ENCODE measurements at places on chromosomes 7 and 10. TPM values are rescaled to one million over a fixed set of nuclear protein-coding genes. Genes with fewer than 3 reads are reported as not detected.

The SPACDR gene
- total RNA-seq = 0.45 TPM

The GSTO2 gene
- total RNA-seq = 17.0 TPM

The FAM25C gene
- not detected for total RNA-seq

DNA sequence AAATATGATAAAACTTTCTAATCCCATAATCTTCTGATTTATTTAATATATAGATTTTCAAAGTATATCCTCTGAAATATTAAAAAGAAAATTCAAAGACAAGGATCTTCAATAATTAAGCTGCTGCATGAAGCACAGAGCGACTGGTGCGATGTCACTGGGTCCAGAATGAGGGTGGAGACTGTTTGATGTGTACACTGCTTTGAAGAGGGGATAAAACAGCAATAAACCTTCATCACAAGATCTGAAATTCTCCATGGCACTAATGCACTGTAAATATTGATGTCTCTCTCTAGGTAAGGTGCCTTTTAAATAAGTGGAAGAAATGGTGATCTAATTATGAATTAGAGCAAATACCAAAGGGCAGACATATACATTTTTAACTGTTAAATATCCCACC lies 337.8 kb downstream of the PARD3 start:
- no peak overlapping the region for H3K27ac ChIP-seq
- no peaks in the 10 kb centered on the region for H3K36me3 ChIP-seq
- H3K4me1 ChIP-seq = peaks cover 4% of the 10 kb centered on the region
- H3K27me3 ChIP-seq = no peaks in the 10 kb centered on the region
- H3K4me3 ChIP-seq = no peak overlapping the region

DNA sequence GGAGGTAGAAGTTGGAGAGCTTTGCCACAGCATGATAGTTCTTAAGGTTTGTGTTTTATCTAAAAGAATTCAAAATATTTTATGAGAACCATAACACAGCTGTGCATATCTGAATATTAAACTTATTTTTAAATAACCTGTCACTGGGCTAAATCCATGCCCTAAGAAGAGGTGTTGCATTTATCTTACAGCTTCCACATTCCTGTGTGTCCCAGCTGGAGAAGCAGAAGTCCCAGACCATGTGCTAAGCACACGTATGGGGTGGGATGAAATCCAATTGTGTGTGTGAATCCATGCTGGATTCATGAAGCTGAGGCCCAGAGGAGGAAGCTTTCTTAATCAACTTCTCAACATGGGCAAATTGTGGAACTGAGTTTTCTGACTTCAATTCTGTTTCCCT lies 121.5 kb downstream of the PKD1L1 start:
- no peaks in the 10 kb centered on the region for H3K27me3 ChIP-seq
- H3K4me1 ChIP-seq = no peaks in the 10 kb centered on the region
- no peak overlapping the region for H3K27ac ChIP-seq
- H3K4me3 ChIP-seq = no peak overlapping the region

GRCh38 chr7:150380463-150380862 lies 1.3 kb downstream of the ZNF775 start:
- H3K27ac ChIP-seq = no peak overlapping the region
- peaks cover 4% of the 10 kb centered on the region for H3K4me1 ChIP-seq
- peak; percentile 33 for DNase-seq
- H3K36me3 ChIP-seq = no peaks in the 10 kb centered on the region

- H3K4me3 ChIP-seq = no peak overlapping the region
- no peaks in the 10 kb centered on the region for H3K27me3 ChIP-seq
- no peak overlapping the region for H3K27ac ChIP-seq
- DNase-seq = peak; percentile 64
- H3K4me1 ChIP-seq = no peaks in the 10 kb centered on the region
- H3K36me3 ChIP-seq = no peaks in the 10 kb centered on the region
These were observed 31.7 kb downstream of the PAPOLB start for GRCh38 chr7:4830176-4830575.

GRCh38 chr7:111756687-111757178 lies 194.4 kb upstream of the IMMP2L start:
- no peaks in the 10 kb centered on the region for H3K36me3 ChIP-seq
- DNase-seq = peak; percentile 74
- H3K27me3 ChIP-seq = no peaks in the 10 kb centered on the region
- peak overlapping the region; percentile 8 for H3K4me3 ChIP-seq
- no peak overlapping the region for H3K27ac ChIP-seq
- no peaks in the 10 kb centered on the region for H3K4me1 ChIP-seq

GRCh38 chr10:22156750-22157149 lies 61.1 kb downstream of the EBLN1 start:
- H3K27me3 ChIP-seq = no peaks in the 10 kb centered on the region
- H3K27ac ChIP-seq = no peak overlapping the region
- H3K36me3 ChIP-seq = no peaks in the 10 kb centered on the region
- H3K4me1 ChIP-seq = no peaks in the 10 kb centered on the region

- no peak overlapping the region for H3K27ac ChIP-seq
- no peaks in the 10 kb centered on the region for H3K27me3 ChIP-seq
- DNase-seq = no peak
These were observed 32.5 kb upstream of the PRKAR1B start for GRCh38 chr7:759569-759968.

- no peak overlapping the region for H3K4me3 ChIP-seq
- no peaks in the 10 kb centered on the region for H3K27me3 ChIP-seq
- DNase-seq = no peak
- no peaks in the 10 kb centered on the region for H3K4me1 ChIP-seq
- H3K27ac ChIP-seq = no peak overlapping the region
These were observed 76.9 kb upstream of the KCNIP2 start for GRCh38 chr10:101920546-101920945.

- no peak overlapping the region for H3K4me3 ChIP-seq
- DNase-seq = no peak
- H3K27me3 ChIP-seq = no peaks in the 10 kb centered on the region
- H3K4me1 ChIP-seq = peaks cover 6% of the 10 kb centered on the region
- H3K36me3 ChIP-seq = no peaks in the 10 kb centered on the region
These were observed 45.8 kb downstream of the PRR15 start for GRCh38 chr7:29609162-29610037.

DNA sequence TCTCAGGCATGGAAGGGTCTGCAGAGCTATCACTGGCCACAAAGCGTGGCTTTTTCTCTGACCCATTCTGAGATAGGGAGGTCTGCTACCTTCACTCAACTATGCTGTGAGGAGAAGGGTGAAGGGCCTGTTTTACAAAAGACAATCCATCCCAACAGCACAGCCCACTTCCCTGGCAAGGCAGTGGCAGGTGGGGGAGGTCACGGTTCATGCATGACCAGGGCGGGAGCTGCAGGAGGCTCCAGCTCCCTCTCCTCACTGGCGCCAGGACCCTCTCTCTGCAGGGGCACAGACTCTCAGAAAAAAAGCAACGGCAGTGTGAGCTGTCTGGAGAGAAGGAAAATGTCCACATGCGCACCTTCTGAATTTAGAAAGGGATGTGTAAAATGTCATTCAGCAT lies 28.5 kb downstream of the GRB10 start:
- H3K27me3 ChIP-seq = no peaks in the 10 kb centered on the region
- H3K4me1 ChIP-seq = peaks cover 8% of the 10 kb centered on the region
- no peaks in the 10 kb centered on the region for H3K36me3 ChIP-seq
- no peak for DNase-seq

DNA sequence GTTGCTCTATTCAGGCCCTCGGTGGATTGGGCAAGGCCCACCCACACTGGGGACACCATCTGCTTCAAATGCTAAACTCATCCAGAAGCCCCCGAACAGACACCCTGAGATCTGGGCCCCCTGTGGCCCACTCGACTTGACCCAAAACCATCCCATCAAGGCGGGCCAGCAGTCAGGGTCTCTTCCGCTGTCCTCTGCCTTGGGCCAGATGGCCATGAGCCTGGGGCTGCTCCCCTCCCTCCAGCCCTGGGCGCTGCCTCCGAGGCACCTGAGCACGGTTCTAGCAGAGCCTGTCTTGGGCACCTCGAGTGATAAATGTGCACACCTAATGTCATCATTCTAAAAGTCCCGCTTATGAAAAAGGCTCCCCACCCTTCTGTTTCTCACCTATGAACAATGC lies 449.4 kb downstream of the TCERG1L start:
- H3K4me1 ChIP-seq = no peaks in the 10 kb centered on the region
- no peaks in the 10 kb centered on the region for H3K27me3 ChIP-seq
- no peak for DNase-seq

DNA sequence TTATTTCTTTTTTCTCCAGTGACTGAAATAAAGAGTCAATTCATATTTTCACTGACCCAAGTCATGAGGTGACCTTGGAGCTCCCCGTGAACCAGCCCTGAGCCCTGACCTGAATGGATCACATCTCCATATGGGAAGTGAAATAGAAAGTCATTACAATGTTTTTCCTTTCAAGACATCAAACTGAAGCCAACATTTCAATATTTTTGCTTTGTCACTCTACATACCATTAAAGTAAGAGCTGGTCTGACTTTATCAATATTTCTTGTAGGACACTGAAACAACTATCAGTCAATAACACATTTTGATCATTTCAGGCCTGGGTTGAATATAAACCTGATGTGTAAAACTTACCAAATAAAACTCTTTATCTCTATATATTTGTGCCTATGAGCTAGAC lies 249.8 kb upstream of the PHF14 start:
- no peaks in the 10 kb centered on the region for H3K27me3 ChIP-seq
- no peak for DNase-seq
- H3K27ac ChIP-seq = no peak overlapping the region
- no peak overlapping the region for H3K4me3 ChIP-seq
- H3K4me1 ChIP-seq = no peaks in the 10 kb centered on the region
- no peaks in the 10 kb centered on the region for H3K36me3 ChIP-seq

DNA sequence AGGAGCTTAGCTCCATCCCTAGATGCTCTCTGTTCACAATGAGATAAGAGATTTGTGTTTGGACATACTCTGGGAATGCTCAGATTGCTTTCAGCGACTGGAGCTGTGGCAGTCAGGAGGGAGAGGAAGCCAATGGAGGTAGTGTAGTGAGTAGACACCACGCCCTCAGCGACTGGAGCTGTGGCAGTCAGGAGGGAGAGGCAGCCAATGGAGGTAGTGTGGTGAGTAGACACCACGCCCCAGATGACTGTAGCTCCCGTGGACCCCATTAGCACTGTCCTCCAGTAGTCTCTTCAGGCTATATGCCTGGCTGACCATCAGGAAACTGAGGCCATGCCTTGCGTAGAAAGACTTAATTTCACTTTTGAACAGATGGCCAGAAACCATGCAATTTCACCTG lies 1033.8 kb downstream of the NRG3 start:
- no peak overlapping the region for H3K4me3 ChIP-seq
- no peaks in the 10 kb centered on the region for H3K4me1 ChIP-seq
- H3K27ac ChIP-seq = no peak overlapping the region
- H3K36me3 ChIP-seq = no peaks in the 10 kb centered on the region
- H3K27me3 ChIP-seq = no peaks in the 10 kb centered on the region
- DNase-seq = no peak

DNA sequence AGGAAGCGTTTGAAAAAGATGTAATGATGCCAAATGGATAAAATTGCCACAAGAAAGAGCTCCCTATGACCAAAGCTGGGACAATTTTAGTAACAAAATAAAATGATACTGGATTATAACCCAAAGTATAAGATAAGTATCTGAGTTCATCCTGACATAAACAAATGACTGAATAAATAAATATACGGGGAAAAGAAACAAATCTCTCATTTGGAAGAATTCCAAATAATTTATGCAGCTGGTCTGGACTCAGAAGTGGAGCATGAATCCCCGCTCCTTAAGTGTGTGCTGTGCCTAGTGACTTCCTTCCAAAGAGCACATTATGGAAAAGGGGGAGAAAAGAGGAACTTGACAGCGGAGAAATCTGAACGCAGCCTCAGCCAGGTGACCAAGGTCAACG lies 186.2 kb downstream of the RAMP3 start:
- no peak overlapping the region for H3K27ac ChIP-seq
- DNase-seq = no peak
- no peak overlapping the region for H3K4me3 ChIP-seq
- H3K4me1 ChIP-seq = no peaks in the 10 kb centered on the region
- no peaks in the 10 kb centered on the region for H3K36me3 ChIP-seq

- DNase-seq = no peak
- no peak overlapping the region for H3K27ac ChIP-seq
- H3K4me1 ChIP-seq = peaks cover 1% of the 10 kb centered on the region
- H3K4me3 ChIP-seq = no peak overlapping the region
- no peaks in the 10 kb centered on the region for H3K36me3 ChIP-seq
These were observed 22.4 kb downstream of the DNAJC1 start for GRCh38 chr10:21981118-21981517.

- peak; percentile 40 for DNase-seq
- H3K27ac ChIP-seq = peak overlapping the region; percentile 73
- peaks cover 10% of the 10 kb centered on the region for H3K4me1 ChIP-seq
- H3K27me3 ChIP-seq = no peaks in the 10 kb centered on the region
- H3K4me3 ChIP-seq = no peak overlapping the region
These were observed 156.4 kb upstream of the KLF14 start for GRCh38 chr7:130890176-130891020.

Data from ovary (tissue), 10 donors.